ENCODE measurements at places on chromosomes 16 and 17.
A peak's percentile ranks its signal among the peaks of the same experiment; 100 is the strongest.

DNA sequence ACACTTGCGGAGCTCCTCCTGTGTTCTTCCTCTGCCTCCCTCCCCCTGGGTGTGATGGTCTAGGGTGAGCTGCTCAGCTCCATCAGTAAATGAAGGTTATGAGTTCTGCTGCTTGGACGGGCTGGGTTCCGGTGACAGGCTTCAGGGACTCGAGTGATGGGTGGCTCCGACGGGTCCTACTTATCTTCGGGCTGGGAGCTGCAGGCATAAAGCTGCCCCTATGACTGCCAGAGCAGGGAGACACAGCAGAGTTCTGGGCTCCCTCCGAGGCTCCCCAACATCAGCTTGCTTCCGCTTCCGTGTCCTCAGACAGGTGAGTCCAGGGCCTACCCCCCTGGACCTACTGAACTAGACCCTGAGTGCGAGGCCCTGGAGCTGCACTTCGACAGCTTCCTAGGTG lies 11.3 kb upstream of the MLKL start:
- DNase-seq, result no peak

DNA sequence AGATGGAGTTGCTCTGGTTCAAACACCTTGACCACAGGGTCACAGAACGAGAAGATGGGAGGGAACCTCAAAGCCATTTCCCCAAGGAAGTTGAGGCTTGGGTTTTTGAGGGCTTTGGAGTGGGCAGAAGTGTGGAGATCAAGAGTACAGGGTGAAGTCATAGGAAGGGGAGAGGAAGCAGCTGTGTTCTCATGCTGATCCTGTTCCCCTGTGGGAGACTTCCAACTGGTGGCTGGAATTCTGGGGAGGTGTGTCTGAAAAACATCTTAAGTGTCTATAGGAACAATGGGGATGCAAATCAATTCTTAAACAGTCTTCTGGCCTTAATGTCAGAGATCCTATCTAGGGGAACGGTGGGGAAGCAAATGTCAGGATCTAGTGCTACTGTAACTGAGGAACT lies 38.8 kb upstream of the HSBP1 start:
- DNase-seq, result no peak

DNA sequence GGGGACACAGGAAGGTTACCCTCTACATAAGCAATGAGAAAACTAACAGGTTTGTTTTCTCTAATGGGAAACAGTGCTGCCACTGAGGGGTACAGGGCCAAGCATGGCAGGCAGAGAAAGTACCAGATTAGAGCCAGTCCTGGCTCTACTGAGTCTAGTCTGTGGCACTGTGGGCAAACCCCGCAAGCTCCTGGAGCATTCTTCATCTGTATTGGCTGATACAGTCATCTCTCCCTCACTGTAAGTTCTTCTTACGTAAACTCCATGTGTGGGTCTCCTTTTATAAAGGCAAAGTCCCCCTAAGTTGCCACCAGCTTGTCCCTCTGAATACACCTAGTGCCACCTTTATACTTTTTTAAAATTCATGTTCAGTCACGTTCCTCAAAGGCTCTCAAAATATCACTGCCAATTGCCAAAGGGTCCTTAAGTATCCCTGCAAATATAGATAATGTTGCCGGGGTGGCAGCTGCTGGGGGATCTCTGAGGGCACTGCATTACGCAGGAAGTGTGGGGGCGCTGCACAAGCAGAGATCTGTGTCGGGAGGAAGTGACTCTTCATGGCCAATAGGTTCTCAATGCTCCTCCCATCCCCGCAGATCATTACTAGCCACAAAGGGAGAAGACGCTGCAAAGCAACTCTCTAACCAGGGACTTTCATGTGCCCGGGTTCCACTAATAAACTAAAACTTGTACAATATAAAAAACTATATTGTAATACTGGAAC lies 18.8 kb downstream of the XPO6 start:
- no peak for DNase-seq

DNA sequence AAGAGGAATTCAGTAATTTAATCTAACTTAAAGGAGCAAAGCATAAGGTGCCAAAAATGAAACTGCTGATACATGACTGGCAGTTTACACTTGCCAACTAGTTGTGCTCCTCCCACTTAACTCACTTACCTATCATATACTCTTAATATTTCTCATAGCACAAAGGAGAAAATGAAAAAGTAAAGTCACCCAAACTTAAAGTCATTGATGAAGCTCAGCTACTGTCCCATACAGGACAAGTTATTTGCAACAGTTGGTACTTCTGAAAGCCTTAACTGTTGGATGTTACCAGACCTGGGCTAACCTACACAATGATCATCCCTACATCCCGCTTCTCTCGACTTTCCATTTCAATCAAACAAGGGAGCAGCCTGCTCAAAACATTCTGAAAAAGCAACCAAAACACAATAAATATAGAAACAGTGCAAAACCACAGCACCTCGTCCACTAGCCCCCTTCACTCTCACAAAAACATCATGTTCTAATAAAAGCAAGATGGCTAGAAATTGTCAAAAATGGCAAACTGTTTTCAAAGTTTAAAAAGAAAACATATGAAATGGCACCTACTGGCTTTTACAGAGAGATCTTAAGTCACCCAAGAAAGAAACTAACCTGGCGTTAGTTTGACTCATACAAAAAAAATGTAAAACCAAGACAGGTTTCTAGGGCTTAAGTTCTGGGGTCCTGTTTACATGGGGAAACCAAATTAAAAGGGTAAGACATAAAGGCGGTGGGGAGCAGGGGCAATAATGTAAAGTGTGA lies 868 bp downstream of the MED13 start:
- no peak for DNase-seq

DNA sequence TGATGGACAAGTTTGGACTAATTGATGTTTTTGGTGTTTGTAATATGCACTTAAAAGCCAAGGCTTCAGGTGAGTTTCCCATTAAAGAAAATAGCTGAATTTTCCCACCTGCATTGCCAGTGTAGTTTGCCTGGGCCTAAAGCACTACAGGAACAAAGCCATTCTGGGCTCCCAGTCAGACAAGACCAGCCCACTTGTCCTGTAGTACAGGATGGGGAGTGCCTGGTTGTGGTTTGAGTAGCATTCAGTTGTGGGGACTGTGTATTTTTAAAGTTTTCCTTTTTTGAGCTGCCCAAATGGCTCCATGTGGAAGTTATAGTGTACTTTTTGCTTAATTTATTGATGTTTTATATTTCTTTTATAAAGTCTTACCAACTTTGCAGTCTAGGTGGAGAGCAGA lies 91.7 kb downstream of the TANGO6 start:
- no peak for DNase-seq

GRCh38 chr17:50062293-50063243 lies 6.7 kb downstream of the ITGA3 start:
- DNase-seq, result peak; percentile 100

GRCh38 chr16:86229866-86230656 lies 280.3 kb upstream of the FOXF1 start:
- no peak for DNase-seq

GRCh38 chr17:76121932-76122430 lies 18.4 kb upstream of the EXOC7 start:
- no peak for DNase-seq

DNA sequence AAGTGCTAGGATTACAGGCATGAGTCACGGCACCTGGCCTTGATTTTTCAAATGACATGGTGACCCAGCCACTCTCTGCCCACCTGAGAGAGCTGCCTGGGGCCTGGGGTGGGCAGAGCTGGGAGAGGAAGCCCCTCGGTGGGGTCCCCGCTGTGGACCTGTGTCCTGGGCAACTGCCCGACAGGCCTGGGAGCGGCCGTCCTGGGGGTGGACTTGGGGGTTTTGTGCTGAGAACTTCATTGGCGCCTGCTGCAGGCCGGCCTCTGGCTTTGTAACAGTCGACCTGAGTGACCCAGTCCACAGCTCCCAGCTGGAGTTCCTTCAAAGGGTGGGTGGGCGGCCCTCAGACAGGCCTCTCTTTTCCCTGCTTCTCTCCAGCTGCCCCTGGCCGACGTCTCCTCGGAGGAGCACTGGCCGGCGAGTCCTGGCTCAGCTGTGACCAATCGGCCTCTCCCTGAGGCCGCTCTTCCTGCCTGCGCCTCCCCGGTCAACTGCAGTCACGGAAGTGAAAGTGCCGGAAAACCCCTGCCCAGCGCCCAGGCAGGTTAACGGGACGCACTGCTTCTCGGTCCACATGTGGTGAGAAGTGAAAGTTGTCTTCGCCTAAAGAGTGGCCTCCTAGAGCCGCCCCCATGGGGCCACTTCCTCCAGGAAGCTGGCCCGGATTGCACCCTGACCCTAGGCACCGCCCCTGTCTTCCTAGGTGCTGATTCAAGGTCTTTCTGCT lies 5.5 kb downstream of the CBFA2T3 start:
- DNase-seq, result no peak
